ENCODE measurements at places on chromosomes 7 and 10.

DNA sequence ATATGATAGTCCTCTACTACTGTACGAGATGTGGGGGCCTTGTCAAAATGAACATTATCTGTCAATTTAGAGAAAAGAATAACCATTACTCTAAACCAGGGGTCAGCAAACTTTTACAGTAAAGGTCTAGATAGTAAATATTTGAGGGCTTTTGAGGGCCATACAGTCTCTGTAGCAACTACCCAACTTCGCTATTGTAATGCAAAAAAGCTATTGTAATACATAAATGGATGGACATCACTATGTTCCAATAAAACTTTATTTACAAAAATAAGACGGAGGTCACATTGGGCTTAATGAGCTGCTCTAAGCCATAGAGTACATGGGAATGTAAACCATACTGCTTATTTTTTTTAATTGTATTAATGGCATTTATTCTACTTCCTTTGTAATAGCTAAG, 477.8 kb upstream of the GALNT17 start:
- no peak for DNase-seq

DNA sequence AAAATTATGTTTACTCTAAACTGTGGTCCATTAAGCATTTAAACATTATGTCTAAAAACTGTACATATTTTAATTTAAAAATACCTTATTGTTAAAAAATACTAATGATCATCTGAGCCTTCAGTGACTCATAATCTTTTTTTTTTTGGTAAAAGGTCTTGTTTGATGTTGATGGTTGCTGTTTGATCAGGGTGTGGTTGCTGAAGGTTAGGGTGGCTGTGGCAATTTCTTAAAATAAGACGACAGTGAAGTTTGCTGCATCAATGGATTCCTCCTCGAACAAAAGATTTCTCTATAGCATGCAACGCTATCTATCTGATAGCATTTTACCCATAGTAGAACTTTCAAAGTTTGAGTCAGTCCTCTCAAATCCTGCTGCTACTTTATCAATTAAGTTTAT, 180.0 kb upstream of the AHR start:
- DNase-seq: no peak

DNA sequence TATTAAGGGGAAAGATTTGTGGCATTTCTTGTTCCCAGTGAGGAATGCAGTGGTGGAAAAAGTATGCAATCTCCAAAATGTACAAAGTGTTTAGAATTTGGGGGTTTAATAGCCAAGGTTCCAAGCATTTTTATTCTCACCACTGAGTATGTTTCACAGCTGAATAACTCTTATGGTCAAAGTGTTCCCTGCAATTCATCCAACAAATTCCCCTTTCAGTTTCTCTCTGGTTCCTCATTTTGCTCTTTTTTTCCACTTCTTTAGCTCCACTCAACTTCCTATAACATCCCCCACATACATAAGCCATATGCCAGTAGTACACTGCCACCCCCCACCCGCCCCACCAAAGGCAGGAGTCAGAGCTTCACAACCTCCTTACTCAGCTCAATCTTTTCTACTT, 4.6 kb downstream of the HECW1 start:
- no peak for DNase-seq

DNA sequence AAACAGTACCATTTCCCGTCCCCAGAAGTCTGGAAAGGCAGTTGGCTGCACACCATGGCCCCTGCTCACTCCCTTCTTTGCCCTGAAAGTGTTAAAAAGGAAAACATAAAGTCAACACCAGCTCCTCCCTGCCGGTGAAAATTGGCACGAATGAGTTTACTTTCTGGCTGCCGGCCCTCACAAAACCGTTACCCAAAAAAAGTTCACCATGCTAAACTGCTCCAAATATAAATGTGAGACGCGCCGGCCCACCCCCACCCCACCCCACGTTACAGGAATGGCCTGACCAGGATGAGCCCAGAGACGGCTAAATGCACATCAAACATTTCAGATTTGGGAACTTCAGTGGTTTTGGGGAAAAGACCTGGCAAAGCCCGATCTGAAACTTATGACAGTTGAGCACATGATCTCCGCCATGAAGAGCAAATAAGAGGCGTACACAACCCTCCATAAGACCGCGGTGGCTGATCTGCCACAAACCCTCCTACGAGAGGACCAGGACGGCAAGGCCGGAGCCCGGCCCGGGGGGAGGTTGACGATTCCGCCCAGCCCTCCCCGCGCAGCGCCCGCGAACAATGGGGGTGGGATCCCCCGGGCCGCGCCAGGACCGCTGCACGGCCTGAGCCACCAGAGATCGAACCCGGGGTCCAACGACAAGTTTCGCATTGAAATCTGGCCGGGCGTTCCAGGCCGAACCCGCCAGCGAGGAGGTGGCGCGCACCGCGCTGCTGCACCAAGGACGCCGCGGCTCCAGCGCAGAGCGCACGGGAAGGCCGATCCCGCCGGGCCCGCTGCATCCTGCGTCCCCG, 952 bp downstream of the DIP2C start:
- no peak for DNase-seq

GRCh38 chr10:62614389-62615157, 189.9 kb upstream of the ADO start:
- DNase-seq: no peak

- peak; percentile 84 for DNase-seq
Observed at GRCh38 chr7:151110941-151111645, 24.8 kb downstream of the AGAP3 start.

All from heart left ventricle (tissue), 16 donors.